Activated T-cell treated with anti-CD3 and anti-CD28 coated beads for 24 hours (primary cell): ENCODE measurements at places on chromosomes 13 and 19.

GRCh38 chr19:4297901-4298809 is 4.0 kb downstream of the TMIGD2 start:
- DNase-seq: peak; percentile 19

DNA sequence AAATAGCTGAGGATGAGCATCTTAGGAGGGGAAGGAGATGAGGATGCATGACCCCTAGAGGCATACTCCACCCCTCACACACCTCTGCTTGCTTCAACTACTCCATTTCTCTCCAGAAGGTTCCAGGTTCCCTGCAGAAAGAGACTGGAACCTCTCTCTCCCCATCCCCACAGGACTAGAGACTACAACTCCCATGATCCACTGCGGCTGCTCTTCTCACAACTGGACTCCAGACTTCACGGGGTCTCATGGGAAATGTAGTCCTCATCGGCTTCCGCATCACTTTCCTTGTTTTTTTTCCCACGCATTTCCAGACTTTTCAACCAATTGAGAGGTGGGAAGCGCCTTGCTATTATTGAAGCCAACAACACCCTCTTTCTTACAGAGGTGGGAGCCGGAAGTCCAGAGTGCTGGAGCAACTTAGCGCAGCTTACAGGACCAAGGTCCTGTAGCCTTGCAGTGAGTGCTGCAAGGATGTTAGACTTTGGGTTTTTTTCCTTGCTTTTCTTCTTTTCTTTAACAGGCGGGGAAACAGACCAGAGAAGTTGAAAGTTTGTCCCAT is 13.9 kb upstream of the CACNG6 start:
- peak; percentile 46 for DNase-seq

DNA sequence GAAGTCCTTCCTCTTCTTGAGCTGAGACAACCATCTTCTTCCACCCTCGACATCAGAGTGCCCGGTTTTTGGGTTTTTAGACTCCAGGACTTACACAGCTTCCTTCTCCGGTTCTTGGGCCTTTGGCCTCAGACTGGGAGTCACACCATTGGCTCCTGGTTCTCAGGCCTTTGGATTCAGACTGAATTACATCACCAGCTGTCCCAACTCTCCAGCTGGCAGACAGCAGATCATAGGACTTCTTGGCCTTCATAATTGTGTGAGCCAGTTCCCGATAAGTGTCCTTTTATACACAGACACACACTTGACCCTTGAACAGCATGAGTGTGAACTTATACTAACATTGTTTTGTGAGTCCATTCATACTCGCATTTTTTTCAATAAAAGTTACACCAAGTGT is 166.0 kb upstream of the UBL3 start:
- no peak for DNase-seq

GRCh38 chr13:29877456-29878078 is 27.1 kb upstream of the UBL3 start:
- DNase-seq: no peak

DNA sequence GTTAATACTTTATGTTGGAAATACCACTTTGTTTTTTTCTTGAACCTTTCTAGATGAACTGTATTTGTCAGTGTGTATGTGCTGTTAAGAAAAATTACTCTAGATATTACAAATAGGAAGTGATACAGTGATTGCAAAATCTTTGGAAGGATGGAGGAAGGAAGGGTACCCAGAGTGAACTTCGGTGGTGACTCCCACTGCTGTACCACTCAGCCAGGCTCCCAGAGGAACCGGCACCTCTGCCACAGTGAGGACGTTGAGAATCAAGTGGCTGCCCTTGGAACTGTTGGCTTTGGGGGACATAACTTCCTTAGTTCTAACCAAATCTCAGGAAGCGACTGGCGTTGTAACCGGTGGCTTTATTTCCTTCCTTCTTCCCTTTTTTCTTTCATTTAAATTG is 184.7 kb downstream of the PCCA start:
- DNase-seq: no peak

- no peak for DNase-seq
These were observed 699 bp downstream of the MEGF8 start for GRCh38 chr19:42325896-42326771.

DNA sequence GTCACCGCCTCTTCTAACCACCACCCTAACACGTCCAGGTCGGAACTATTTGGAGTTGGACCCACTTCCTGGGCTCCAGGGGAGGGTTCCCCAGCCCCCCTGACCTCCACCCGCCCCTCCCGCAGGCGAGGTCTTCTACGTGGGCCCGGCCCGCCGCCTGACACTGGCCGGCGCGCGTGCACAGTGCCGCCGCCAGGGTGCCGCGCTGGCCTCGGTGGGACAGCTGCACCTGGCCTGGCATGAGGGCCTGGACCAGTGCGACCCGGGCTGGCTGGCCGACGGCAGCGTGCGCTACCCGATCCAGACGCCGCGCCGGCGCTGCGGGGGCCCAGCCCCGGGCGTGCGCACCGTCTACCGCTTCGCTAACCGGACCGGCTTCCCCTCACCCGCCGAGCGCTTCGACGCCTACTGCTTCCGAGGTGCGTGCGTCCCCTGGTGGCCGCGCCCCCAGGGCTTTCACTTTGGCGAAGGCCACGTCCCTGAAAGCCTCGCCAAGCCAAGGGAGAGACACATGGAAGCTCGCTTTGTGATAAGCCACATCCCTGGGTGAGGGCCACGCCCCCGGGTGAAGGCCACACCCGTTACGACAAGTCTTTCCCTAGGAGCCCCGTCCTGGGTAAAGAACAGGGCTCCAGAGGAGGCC is 13.2 kb downstream of the NCAN start:
- DNase-seq: peak; percentile 62

DNA sequence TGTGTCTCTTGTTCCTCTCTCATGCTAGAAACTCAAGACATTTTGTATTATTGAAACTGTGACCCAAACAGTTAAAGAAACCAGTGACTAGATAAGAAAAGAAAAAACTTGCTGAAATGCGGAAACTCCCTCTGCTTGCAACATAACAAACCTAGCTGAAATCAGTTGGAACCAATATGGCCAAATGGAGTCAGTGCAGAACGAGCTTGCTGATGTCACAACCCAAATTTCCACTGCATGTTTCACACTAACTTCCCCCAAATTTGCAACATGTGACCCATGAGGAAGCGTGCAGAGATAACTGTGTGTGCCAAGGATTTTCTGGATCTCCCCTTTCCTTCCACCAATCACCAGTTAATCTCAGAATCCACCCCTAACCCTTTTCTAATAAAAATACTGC is 208.0 kb downstream of the DLEU7 start:
- DNase-seq: no peak

- no peak for DNase-seq
These were observed 3.6 kb downstream of the NACC1 start for GRCh38 chr19:13121551-13122274.

DNA sequence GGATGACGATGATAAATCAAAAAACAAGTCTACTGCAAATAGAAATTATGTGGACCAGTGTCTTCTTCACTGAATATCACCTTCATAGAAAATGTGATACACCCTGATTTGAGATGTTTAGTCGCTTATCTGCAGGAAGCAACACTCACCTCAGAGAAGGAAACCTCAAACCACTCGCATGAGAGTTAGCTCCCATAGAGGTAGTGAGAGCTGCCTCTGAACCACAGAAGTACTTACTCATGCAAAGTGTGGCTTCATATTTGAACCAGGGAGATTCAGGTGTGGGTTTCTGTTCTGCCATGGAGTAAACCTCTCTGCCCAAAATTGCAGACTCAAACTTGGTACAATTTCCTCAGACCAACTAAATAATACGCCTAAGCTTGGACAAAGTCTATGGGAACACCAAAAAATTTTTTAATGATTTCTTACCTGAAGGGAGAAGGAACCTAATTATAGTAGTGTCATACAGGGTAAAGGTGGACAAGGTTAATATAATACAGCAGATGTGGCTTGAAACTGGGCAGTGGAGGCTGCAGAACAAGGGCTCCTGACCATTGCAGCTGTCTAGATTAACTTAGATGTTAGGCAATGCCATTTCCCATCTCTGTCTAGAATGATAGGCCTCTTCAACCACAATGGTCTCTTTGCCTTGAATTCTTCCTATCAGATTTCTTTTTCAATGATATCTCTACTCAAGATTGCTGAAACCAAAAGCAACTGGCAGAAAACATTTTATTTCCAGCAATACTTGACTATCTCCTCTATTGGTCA is 29.6 kb upstream of the RCBTB2 start:
- DNase-seq: peak; percentile 66

GRCh38 chr19:1227304-1228054 is 10.3 kb downstream of the CBARP start:
- no peak for DNase-seq

DNA sequence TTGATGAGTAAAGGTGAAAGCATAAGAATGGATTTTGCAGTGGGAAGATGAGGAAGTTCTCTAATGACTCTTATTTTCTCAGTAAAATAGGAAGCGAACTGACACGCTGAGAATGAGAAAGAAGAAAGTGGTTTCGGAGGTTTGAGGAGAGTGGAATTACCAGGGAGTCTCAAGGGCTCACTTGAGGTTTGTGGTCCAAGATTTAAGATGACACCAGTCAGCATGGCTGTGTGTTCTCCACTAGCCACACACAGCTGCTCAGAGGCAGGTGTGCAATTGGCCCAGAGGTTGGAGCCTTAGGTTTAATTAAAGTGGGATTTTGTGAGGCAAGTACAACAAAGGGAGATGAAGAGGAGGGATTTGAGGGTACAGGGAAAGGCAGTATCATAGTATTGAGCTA is 99.6 kb upstream of the NBEA start:
- DNase-seq: no peak
